Stimulated activated CD8-positive, alpha-beta memory T cell treated with anti-CD3 and anti-CD28 coated beads, Interleukin-4, amount 100 ng/mL, for 48 hours (primary cell): ENCODE measurements at places on chromosomes 12 and 14.
A peak's percentile ranks its signal among the peaks of the same experiment; 100 is the strongest.

DNA sequence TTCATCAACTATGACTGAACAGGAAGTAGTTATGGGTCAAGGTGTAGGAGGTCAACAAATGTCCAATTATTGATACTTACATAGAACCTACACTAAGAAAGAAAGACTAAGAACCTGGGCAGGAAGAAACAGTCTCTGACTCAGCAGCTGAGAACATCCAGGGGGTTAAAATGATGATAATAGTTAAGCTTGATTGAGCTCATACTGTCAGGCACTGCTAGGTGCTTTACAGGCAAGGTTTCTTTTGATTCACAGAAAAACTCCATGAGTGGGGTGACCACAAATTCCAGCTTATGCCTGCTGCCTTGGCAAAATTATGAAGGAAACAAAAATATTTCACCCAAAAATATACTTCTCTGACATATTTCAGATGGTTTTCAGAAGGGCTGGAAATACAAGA, 75.0 kb downstream of the ACADS start:
- DNase-seq, result no peak

- DNase-seq, result no peak
Measured at GRCh38 chr12:69898236-69898635, 73.2 kb downstream of the MYRFL start.

DNA sequence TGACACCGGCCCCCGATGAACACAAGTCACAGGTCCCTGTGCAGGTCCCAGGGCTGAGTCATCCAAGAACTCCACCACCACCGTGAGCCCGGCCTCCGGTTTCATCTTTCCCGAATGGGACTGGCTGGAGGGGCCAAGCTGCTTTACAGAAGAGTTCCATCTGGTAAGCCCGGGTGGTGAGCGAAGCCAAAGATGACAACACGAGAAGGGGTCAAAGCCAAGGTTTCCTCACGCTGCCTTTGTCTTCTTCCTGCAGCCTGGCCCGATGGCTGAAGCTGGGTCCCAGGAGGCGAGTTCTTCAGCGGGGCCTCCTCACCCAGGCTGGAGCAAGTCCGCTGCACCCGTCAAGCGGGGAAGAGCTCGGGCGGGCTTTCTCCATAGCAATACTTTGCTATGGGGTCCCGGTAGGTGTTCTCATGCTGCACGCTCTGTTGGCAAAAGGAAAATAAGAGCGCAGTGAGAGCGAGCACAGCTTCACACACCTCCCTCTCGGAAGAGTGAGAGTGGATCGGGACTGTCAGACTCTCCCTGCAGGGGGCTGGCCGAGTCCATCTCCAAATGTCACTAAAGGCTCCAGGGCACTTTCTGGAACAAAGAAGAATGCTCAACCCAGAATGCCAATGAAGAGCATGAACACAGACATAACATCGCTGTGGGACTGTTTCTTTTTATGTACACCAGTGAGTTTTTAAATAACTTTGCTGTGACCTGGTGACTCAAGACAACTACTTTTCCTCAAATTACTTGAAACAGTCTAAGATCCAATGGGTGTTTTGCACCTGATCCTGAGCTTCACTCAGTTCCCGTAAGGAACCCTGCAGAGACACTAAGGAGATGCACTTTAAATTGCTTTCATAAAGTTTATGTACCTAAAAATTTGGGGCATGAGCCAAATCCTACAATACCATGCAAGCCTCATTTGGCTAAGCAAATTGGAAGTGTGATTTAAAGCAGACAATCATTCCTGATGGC, 20.1 kb downstream of the SPRING1 start:
- no peak for DNase-seq

- DNase-seq, result no peak
Measured at GRCh38 chr14:30389877-30390385, 169.0 kb upstream of the G2E3 start.

GRCh38 chr12:110741341-110742095, 1.2 kb downstream of the PPP1CC start:
- DNase-seq, result peak; percentile 42

- no peak for DNase-seq
Measured at GRCh38 chr12:52011602-52012214, 5.0 kb downstream of the TAMALIN start.

DNA sequence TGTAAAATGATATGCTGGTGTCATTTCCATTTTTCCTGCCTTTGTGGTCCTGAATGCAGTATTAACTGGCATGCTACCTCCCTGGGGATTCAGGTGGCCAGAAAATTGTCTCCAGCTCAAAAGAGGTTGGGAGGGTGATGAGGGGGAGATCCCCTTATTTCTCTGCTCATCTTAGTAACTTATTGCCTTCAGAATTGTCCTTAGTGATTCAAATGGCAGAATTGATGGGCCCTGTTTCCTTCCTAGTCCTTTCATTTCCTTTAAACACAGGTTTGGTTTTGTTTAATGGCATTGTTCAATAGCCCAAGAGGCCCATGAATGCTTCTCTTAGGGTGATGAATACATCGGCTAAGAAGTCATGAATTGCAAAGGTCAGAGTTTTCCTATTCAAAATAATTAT, 207.0 kb downstream of the SLC41A2 start:
- DNase-seq, result no peak

DNA sequence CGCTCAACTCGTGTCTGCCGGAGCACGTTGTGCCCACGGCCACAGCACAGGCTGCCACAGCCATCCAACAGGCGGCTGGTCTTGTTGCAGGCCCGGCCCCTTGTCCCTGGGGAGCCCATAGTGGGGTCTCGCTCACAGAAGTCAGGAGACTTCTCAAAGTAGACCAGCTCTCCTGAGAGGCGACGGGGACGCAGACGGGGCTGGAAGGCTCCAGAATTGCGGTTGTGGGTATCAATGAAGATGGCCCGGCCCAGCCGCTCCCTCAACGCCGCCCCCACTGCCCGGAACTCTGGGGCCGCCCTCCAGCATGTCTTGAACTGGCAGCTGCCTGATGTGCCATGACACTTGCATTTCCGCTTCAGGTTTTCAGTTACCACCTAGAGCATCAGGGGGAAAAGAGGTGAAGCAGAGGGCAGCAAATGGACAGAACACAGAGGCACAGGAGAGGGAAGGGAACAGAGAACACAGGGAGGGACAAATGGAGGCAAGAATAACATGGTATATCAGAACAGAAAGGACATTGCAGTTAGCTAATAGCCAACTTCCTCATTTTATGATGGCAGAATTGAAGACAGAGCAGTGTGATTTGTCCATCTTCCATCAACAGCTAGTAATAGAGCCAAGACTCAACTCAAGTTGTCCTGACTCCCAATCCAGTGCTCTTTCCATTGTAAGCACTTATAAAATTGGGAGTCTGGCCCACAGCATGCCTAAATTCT, 5.2 kb downstream of the WNT10B start:
- DNase-seq, result no peak

DNA sequence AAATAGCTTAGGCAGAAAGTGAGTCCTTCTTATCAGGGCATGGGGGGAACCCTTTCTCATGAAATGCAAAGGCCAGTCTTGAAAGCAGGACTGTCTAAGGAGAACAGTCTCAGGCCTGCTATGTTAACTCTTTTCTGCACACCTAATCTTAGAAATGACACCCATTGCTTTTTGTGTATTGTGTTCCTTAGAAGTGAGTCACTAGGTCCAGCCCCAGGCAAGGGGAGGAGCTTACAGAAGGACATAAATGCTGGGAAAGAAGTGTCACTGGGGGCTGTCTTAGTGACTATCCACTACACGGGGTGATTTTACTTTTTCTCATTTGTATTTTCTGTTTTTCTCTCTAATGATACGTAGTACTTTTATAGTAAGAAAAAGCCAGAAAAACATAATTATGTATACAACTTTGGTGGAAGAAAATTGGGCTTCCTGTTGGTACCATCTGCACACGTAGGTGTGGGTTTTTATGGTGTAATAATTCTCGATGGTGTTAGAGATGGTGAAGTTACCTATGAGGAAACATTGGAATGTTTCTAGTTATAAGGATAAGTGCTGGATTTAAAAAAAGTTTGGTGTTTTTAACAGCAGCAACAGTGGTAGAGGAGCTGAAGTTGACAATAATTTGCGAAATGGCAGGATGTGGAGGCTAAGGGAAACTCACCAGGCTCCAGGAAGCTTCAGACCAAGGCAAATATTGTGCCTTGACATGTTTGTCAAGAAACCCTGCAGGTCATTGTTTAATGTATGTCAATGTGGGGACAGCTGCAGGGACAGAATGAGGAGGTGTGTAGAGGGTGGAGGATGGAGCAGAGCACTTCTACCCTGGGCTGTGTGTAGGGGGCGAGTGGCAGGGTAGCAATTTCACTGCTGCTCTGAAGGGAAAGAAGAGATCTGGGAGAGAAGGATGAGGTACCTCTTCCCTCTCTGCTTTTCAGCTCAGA, 214.9 kb downstream of the KTN1 start:
- no peak for DNase-seq

- DNase-seq, result no peak
Measured at GRCh38 chr12:58034712-58035111, 93.3 kb downstream of the ATP23 start.

DNA sequence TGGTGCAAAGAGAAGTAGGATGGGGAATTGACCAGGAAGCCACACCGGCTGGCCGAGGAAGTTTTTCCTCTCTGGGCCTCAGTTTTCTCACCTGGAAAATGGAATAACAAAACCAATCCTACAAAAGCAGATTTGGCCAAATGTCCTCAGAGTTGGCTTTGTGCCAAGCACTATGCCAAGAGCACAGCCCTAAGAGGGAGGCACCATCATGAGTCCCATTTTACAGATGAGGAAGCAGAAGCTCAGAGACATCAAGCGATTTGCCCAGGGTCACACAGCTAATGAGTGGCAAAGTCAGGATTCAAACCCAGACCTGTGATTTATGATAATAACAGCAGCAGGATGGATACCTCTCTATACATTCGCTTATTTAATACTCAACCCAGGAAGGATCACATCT, 27.3 kb downstream of the RASAL1 start:
- DNase-seq, result no peak

- no peak for DNase-seq
Measured at GRCh38 chr12:78612190-78612589, 252.4 kb upstream of the SYT1 start.

GRCh38 chr12:20596061-20596460, 99.1 kb upstream of the SLCO1C1 start:
- DNase-seq, result no peak

DNA sequence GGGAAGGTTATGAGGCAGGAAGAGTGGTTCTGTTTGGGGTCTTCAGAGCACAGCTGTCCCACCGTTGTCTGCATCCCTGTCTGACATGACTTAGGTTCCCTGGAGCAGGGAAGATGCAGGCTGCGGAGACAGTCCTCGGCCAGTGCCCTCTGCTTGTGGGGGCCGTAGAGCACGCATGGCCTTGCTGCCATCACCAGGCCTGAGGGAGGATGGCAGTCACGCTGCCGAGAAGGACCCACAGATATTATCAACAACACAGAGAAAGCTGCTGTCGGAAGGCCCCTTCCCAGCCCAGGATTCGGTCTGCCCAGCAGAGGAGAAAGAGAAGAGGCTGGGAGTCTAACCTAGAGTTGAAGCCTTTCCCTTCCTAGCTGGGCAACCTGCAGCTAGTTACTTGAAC, 35.0 kb downstream of the ERH start:
- DNase-seq, result no peak

DNA sequence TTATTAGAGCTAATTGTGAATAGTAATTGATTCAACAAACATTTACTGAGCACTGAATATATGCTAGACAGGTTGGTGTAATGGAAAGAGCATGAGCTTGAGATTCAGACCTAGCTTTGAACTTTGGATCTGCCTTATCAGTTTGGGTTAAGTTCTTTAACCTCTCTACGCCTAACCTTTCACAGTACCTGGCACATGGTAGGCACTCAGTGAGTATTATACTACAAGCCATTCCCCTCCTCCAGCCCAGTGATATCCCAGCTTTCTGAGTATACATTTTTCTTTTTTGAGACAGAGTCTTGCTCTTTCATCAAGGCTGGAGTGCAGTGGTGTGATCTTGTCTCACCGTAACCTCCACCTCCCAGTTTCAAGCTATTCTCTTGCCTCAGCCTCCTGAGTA, 32.0 kb downstream of the FAM177A1 start:
- DNase-seq, result no peak

- DNase-seq, result no peak
Measured at GRCh38 chr14:23006188-23006534, 3.8 kb downstream of the C14orf93 start.

DNA sequence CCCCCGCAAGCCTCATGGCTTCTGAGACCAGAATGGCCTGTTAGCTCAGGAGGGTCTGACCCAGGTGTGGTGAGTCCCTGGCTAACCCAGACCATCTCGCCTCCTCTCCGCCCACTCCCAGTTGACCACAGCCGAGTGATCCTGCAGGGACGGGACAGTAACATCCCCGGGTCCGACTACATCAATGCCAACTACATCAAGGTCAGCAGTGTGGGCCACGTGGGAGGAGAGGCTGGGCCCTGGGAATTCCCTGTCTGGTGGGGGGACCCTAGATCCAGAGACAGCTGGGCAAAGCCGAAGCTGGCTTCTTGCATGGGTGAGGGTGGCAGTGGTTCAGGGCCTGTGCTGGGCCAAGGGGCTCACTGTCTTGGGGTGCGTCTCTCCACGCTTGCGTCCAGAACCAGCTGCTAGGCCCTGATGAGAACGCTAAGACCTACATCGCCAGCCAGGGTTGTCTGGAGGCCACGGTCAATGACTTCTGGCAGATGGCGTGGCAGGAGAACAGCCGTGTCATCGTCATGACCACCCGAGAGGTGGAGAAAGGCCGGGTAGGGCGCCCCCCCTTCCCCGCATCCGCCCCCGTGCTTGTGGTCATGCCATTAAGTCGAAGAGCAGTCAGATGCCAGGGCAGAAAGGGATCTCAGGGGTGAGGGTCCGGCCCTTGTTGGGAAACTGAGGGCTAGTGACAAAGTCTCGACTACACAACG, 5.0 kb downstream of the PTPN6 start:
- peak; percentile 62 for DNase-seq
